Memory B cell (primary cell): ENCODE measurements at places on chromosomes 7 and 10.
A peak's percentile ranks its signal among the peaks of the same experiment; 100 is the strongest.

GRCh38 chr7:142440219-142440905 is 182.5 kb upstream of the PRSS58 start:
- peaks cover 6% of the 10 kb centered on the region for H3K36me3 ChIP-seq
- H3K4me1 ChIP-seq = peaks cover 2% of the 10 kb centered on the region
- H3K27me3 ChIP-seq = peaks cover 18% of the 10 kb centered on the region
- H3K4me3 ChIP-seq = no peak overlapping the region
- H3K27ac ChIP-seq = no peak overlapping the region

DNA sequence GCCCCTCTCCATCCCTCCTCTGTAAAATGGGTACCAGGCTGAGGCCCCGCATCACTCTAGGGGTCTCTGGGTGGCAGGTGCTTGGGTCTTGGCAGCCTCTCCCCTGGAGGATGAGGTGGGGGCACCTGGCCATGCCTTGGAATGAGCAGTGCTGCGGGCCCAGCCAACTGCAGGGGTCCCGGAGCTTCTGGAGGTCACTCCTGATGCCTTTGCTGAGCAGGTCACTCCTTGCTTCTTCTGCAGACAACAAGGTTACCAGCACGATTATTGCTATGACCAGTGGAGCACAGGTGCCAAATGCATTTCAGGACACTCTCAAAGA is 22.4 kb upstream of the ZNF488 start:
- no peaks in the 10 kb centered on the region for H3K36me3 ChIP-seq
- no peaks in the 10 kb centered on the region for H3K4me1 ChIP-seq
- no peak overlapping the region for H3K4me3 ChIP-seq

GRCh38 chr10:125050383-125050782 is 108.5 kb downstream of the ZRANB1 start:
- H3K36me3 ChIP-seq = no peaks in the 10 kb centered on the region
- no peak overlapping the region for H3K27ac ChIP-seq
- H3K27me3 ChIP-seq = peaks cover 25% of the 10 kb centered on the region
- no peak for DNase-seq
- H3K4me1 ChIP-seq = no peaks in the 10 kb centered on the region

GRCh38 chr7:34837801-34838201 is 179.8 kb downstream of the NPSR1 start:
- H3K27ac ChIP-seq = no peak overlapping the region
- H3K36me3 ChIP-seq = no peaks in the 10 kb centered on the region
- no peak for DNase-seq
- H3K4me3 ChIP-seq = no peak overlapping the region
- H3K27me3 ChIP-seq = peaks cover 5% of the 10 kb centered on the region

- no peak overlapping the region for H3K27ac ChIP-seq
- no peaks in the 10 kb centered on the region for H3K4me1 ChIP-seq
- H3K36me3 ChIP-seq = no peaks in the 10 kb centered on the region
- DNase-seq = no peak
- H3K4me3 ChIP-seq = no peak overlapping the region
- no peaks in the 10 kb centered on the region for H3K27me3 ChIP-seq
These were observed 135.5 kb downstream of the IQUB start for GRCh38 chr7:123398921-123399320.

DNA sequence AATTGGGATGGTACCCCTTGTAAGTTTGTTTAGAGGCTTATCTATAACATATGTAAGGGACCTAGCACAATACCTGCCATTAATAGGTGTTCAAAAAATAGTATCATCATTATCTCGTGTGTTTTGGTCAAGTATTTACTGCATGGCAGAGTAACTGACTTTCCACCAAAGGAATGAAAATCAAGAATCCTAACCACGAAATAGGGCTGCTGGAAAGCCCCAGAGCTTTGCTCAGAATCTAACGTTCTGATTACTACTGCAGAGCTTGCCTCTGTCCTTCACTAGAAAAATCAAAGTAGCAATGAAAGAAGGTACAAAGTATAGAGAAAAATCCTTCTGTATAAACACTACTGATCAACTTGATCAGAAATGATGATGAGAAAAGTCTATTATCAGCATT is 34.9 kb downstream of the DCLRE1C start:
- no peak overlapping the region for H3K4me3 ChIP-seq
- no peaks in the 10 kb centered on the region for H3K4me1 ChIP-seq
- no peaks in the 10 kb centered on the region for H3K27me3 ChIP-seq
- H3K27ac ChIP-seq = no peak overlapping the region
- DNase-seq = no peak

DNA sequence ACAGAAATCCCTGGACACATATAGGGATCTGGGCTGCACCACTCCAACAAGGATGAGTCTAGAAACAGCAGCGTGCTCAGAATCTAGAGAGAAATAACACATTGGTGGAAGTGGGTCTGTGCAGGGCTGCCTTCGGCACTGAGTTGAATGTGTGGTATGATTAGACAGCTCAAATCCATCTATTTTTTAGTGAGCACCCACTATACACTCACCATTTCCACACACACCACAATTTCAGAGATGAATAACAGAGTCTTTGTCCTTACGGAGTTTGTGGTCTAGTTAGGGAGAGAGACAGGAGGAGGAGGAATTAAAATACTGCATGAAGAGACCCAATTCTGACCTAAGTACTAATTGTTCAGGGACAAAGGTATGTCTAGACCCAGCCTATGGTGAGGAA is 44.2 kb downstream of the JAZF1 start:
- no peaks in the 10 kb centered on the region for H3K27me3 ChIP-seq
- H3K36me3 ChIP-seq = peaks cover 13% of the 10 kb centered on the region
- no peak overlapping the region for H3K27ac ChIP-seq
- H3K4me1 ChIP-seq = peaks cover 36% of the 10 kb centered on the region

- H3K4me1 ChIP-seq = no peaks in the 10 kb centered on the region
- H3K4me3 ChIP-seq = no peak overlapping the region
- no peaks in the 10 kb centered on the region for H3K36me3 ChIP-seq
These were observed 284.4 kb upstream of the PHYHIPL start for GRCh38 chr10:58892031-58892531.

- H3K27ac ChIP-seq = no peak overlapping the region
- DNase-seq = no peak
- H3K4me3 ChIP-seq = no peak overlapping the region
- H3K4me1 ChIP-seq = no peaks in the 10 kb centered on the region
- no peaks in the 10 kb centered on the region for H3K36me3 ChIP-seq
These were observed 253.2 kb upstream of the INHBA start for GRCh38 chr7:41955893-41956675.

DNA sequence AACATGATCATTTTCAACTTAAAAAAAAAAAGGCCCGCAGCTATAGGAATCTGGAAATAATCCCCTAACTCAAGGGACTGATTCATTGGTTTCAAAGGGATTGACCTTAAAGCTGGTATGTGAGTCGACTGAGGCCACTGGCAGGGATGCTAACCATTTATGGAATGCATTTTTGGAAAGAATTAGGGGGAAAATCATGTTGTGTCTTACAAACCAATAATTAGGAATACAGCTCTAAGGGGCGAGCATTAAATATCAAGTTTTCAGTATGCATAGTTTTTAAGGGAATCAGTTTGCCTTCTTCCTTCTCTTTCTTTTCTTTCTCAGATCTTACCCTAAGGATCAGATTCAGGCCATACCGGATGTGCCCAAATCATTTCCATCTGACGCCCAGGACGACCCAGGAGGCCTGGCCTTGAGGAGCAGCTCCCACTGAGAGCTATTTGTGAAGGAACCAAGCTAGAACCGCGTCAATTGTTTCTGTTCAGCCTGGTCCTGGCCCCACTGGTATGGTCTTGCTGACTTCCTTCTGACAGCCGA is 48.7 kb downstream of the BPGM start:
- no peak overlapping the region for H3K27ac ChIP-seq
- H3K27me3 ChIP-seq = peaks cover 2% of the 10 kb centered on the region
- H3K4me3 ChIP-seq = no peak overlapping the region
- no peaks in the 10 kb centered on the region for H3K4me1 ChIP-seq

DNA sequence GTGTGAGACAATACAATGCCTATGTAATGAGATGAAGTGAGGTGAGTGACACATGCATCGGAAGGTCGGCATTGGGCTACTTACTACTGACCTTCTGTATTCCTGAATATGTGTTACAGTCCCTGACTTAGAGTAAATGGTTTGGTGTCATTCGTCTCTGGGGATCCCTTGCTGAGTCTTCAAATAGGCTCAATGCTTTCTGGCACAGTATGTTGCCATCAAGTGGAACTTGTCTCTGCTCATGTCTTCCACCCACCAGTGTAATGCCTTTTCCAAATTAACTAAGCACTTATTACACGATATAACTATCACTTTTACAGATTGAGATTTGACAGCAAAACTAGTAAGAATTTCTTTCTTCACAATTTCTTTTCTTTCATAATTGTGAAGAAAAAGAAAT is 10.9 kb downstream of the CUL2 start:
- H3K27ac ChIP-seq = no peak overlapping the region
- peaks cover 15% of the 10 kb centered on the region for H3K36me3 ChIP-seq
- no peaks in the 10 kb centered on the region for H3K27me3 ChIP-seq
- peaks cover 18% of the 10 kb centered on the region for H3K4me1 ChIP-seq
- no peak overlapping the region for H3K4me3 ChIP-seq

- H3K27me3 ChIP-seq = no peaks in the 10 kb centered on the region
- no peak for DNase-seq
- no peak overlapping the region for H3K27ac ChIP-seq
These were observed 111.7 kb downstream of the POLL start for GRCh38 chr10:101476383-101476782.

DNA sequence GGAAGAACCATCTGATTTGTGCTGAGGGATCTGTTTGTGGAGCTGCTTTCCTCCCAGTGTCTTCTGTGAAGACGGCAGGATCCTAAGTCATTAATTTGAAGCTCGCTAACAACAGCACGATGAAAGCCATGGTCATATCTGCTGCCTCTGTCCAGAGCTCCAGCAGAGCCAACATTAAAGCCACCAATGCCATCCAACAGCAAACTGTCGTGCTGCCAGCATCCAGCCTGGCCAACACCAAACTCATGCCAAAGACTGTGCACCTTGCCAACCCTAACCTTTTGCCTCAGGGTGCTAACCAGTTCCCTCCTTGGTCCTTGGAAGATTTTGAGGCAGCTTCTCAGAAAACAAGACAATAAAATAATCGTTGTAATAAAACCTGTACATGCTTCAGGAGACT is 36.2 kb downstream of the HTR5A start:
- no peaks in the 10 kb centered on the region for H3K4me1 ChIP-seq
- H3K4me3 ChIP-seq = no peak overlapping the region
- no peak for DNase-seq
- H3K36me3 ChIP-seq = no peaks in the 10 kb centered on the region

DNA sequence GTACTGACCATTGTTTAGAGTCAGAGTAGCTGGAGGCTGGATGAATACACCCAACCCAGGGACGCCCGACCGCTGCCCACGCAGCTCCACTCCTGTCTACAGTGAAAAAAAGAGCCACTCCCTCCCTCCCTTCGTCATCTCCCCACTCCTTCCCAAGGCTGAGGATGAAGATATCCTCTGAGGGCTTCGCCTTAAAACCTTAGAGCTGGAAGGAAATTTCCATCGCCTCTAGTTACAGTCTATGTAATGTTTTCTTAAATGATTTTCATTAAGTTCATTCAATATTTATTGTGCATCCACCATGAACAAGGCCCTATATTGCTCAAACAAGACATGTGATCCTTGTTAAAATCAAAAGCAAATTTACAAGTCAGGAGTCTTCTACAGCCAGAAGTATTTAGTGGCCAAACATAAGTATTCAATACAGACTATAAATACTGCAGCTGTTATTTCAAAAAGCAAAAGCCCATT is 11.3 kb upstream of the SLIT1 start:
- no peak overlapping the region for H3K27ac ChIP-seq
- DNase-seq = no peak

DNA sequence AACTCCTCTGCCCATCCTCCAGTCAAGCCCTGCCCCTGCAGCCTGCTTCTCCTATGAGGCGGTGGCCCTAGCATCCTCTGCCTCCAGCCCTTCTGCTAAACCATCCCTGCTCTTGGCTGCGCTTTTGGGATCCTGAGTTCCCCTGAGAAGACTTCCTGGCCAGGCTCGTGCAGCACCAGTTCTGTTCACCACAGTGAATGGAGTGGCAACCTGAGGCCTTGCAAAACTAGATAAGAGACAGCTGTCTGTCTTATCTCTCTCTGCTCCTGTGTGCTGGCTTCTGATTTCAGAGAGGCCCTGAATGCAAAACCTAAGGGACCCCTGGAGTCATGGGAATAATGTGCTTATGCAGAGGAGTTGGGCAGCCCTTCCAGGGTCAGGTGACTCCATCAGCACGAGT is 119.2 kb downstream of the TMEM178B start:
- H3K27me3 ChIP-seq = no peaks in the 10 kb centered on the region
- no peak overlapping the region for H3K4me3 ChIP-seq
- H3K4me1 ChIP-seq = peaks cover 11% of the 10 kb centered on the region

GRCh38 chr10:49135575-49136313 is 1.9 kb upstream of the FAM170B start:
- H3K27me3 ChIP-seq = no peaks in the 10 kb centered on the region
- DNase-seq = peak; percentile 25
- H3K4me3 ChIP-seq = peak overlapping the region; percentile 65
- H3K36me3 ChIP-seq = peaks cover 2% of the 10 kb centered on the region
- H3K4me1 ChIP-seq = peaks cover 21% of the 10 kb centered on the region

- H3K4me3 ChIP-seq = no peak overlapping the region
- DNase-seq = no peak
- H3K27me3 ChIP-seq = no peaks in the 10 kb centered on the region
- H3K4me1 ChIP-seq = no peaks in the 10 kb centered on the region
- H3K27ac ChIP-seq = no peak overlapping the region
- H3K36me3 ChIP-seq = peaks cover 16% of the 10 kb centered on the region
These were observed 88.3 kb downstream of the CHST15 start for GRCh38 chr10:124005091-124005490.

DNA sequence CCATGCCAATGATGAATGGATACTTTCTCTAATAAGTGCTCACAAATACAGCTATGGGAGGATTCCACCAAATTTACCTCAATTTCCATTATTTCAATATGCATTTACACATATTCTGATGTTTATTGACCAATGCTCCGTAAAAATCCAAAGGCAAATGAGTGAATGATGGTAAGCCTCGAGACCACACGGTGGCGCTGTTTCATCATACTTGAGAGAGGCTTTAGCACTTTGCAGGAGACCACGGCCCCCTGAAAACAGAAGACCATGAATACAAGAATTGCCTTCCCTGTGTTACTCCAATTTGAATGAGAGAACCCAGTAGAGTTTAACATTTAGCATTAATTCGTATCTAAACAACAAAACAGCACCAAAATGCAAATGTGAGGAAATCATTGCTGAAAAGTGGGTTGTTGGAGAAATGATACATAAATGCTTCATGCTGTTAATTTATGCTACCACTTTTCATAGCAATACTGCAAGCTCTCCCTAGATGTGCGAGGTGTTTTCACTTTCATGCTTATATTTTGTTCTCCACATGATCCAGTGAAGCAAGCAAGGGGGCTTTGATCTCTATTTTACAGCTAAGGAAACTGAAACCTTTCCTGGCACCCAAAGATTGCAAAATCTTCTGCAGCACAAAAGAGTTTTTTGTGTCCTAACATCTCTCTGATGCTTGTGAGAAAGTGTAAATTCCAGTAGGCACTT is 35.4 kb downstream of the TRIL start:
- H3K4me1 ChIP-seq = peaks cover 20% of the 10 kb centered on the region
- H3K36me3 ChIP-seq = no peaks in the 10 kb centered on the region
- H3K27ac ChIP-seq = no peak overlapping the region
- H3K27me3 ChIP-seq = no peaks in the 10 kb centered on the region

GRCh38 chr7:19009241-19009935 is 108.0 kb downstream of the TWIST1 start:
- no peak overlapping the region for H3K4me3 ChIP-seq
- peaks cover 2% of the 10 kb centered on the region for H3K27me3 ChIP-seq
- H3K36me3 ChIP-seq = no peaks in the 10 kb centered on the region
- no peak overlapping the region for H3K27ac ChIP-seq
- DNase-seq = no peak

- peaks cover 15% of the 10 kb centered on the region for H3K4me1 ChIP-seq
- no peak for DNase-seq
- H3K27me3 ChIP-seq = no peaks in the 10 kb centered on the region
- H3K4me3 ChIP-seq = no peak overlapping the region
- no peak overlapping the region for H3K27ac ChIP-seq
- peaks cover 16% of the 10 kb centered on the region for H3K36me3 ChIP-seq
These were observed 21.0 kb downstream of the HIBADH start for GRCh38 chr7:27641581-27642230.
